GDM1 (cell line): ENCODE measurements at places on chromosomes 3 and 15.

DNA sequence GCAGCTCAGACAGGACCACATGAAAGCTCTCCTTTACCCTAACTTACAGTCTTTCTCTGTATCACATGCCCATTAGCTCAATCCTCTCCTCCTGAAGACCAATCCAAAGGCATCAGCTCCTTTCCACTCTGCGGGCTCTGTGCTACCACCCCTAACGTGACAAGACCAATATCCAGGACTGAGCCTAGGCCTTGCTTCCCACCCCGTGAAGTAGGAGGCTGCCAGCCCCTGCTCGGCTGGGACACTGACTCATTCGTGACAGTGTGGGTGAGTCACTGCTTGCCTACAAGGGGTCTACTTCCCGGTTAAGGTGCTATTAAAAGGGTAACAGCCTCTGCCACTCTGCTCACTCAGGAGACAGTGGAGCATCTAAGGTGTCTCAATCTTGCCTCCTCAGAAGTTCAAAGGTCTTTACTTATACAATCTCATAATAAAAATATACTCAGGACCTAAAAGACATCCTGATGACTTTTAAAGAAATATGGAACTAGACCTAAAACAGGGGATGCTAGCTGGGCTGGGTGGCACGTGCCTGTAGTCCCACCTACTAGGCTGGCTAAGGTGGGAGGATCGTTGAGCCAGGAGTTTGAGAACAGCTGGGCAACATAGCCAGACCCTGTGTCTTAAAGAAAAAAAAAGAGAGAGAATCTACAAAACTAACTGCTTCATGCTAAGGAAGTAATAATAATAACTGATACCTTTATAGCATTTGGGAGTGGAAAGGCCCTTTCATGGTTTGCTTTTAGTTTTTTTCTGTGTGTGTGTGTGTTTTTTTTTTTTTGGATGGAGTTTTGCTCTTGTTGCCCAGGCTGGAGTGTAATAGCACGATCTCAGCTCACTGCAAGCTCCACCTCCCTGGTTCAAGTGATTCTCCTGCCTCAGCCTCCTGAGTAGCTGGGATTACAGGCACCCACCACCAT is 55.0 kb downstream of the TMEM44 start:
- DNase-seq, result no peak

- no peak for DNase-seq
Observed at GRCh38 chr3:45366290-45366689, 22.1 kb upstream of the LARS2 start.

GRCh38 chr3:95289295-95289694 is 1226.4 kb downstream of the NSUN3 start:
- no peak for DNase-seq

GRCh38 chr3:11711876-11712275 is 68.2 kb upstream of the VGLL4 start:
- no peak for DNase-seq

- no peak for DNase-seq
Observed at GRCh38 chr3:129056451-129057173, 4.0 kb upstream of the GP9 start.
